Sciatic nerve (tissue), 2 donors: ENCODE measurements at places on chromosomes 3 and 15. TPM values are rescaled to one million over a fixed set of nuclear protein-coding genes. Genes with fewer than 3 reads are reported as not detected.

- DNase-seq = no peak
Observed at GRCh38 chr3:182473191-182473710, 320.1 kb upstream of the ATP11B start.

DNA sequence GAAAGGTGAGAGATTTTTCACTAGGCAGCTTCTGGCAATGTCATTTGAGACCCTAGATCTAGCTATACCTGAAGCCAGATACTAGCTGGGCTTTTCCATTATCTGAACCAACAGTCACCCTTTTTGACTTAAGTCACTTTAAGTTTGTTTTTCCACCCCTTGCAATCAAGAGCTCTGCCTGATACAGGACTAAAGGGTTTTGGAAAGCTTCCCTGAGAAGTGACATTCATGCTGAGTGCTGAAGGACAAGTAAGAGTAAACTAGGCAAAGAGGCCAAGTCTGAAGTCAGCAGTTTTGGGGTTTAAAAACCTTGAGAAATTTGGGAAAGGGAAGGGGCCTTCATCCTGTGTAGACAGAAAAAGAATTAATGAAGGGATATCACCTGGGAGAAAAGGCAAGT is 27.1 kb upstream of the CCDC174 start:
- no peak for DNase-seq

DNA sequence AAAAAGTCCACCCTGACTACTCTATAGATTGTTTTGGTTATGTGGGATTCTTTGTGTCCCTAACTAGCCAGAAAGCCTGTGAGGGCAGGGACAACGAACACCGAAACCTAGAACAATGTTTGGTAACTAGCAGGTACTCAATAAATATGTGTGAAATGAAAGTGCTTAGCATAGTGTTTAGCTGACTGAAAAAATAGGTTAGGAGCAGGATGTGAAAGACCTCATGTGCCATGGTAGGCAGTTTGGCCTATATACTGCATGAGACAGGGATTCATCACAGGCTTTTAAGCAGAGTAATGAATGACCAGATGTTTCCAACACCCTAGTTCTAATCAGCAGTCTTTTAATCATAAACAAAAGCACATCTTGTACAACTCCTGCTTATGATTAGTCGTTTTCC is 64.2 kb downstream of the MYO5A start:
- DNase-seq = no peak

DNA sequence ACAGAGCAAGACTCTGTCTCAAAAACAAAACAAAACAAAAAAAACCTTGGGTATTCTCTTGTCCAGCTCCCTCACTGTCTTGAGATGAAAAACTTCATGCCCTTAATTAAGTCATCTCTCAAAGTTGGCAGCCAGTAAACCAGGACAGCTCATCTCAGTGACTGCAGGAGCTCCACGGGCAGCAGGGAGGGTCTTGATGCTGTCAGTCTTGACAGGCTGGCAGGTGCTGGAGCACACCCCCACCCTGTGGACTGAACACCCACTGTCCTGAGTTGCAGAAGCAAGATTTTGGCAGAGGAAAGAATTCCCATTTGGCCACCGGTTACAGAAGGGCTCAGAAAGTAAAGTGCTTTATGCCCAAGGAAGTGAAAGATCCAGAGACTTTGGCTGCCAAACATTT is 8.0 kb downstream of the DNAJA4 start:
- DNase-seq = no peak

GRCh38 chr15:29593629-29594028 is 228.6 kb downstream of the TJP1 start:
- no peak for DNase-seq

DNA sequence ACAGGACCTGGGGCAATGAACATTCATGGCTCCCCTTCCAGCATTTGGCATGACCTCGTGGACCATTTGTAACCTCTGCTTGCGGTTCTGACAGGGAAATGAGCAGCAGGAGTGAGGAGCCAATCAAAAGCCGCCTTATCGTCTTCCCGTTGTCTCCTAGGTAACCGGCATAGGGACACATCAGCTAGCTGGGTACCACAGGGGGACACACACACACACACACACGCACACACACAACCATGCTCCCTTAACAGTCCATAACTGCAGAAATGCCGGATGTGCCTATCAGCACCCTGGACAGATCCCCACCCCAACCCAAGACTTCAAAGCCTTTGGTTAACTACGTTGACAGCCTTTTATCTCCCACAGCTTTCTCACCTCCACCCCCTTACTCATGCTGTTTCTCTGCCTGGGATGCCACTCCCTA is 53.4 kb upstream of the CCDC174 start:
- no peak for DNase-seq

DNA sequence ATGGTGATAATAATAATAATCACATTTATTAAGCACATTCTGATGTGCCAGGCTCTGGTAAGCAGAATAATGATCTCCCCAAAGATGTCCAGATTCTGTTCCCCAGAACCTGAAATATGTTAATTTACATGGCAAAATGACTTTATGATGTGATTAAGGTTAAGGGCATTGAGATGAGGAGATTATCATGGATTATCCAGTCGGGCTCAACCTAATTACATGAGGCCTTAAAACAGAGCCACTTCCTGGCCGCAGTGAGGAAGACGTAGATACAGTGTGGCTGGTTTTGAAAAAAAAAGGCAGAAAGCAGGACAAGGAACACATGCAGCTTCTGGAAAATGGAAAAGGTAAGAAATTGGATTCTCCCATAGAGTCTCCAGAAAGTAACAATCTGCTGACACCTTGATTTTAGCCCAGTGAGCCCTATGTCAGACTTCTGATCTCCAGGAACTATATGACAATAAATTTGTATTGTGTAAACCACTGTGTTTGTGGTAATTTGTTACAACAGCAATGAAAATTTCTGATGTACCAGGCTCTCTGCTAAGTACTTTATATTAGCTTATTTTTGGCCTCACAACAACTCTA is 126.7 kb downstream of the ALCAM start:
- DNase-seq = no peak

DNA sequence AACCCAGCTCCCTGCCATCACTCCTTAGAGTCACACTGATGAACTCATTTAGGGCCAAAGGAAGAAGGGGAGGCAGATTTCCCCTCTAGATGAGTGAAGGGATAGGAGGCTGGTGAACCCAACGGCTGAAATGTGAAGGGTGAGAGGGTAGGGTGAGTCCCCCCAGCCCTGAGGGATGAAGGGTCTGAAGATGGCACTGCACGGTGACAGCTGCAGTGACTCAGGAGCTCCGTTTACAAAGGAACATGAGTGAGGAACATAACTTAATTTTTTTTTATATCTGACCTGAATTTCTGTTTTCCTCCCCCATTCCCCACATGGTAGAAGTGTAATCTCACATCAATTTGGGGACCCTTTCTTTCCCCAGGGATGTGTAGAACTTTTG is 14.0 kb downstream of the SNX33 start:
- DNase-seq = no peak

- DNase-seq = no peak
Observed at GRCh38 chr3:172711454-172711795, 558 bp upstream of the NCEH1 start.

GRCh38 chr3:33003308-33003707 is 51.9 kb downstream of the CCR4 start:
- DNase-seq = no peak

The IQGAP1 gene
- 202 TPM for total RNA-seq

The ACTRT3 gene
- total RNA-seq = 2.3 TPM

The NPHP3 gene
- total RNA-seq = 58.0 TPM
